Stimulated activated CD4-positive, alpha-beta T cell treated with anti-CD3 and anti-CD28 coated beads, Interleukin-1b, Interleukin-23, amount 100 ng/mL, for 48 hours (primary cell): ENCODE measurements at places on chromosomes 2 and 18.

DNA sequence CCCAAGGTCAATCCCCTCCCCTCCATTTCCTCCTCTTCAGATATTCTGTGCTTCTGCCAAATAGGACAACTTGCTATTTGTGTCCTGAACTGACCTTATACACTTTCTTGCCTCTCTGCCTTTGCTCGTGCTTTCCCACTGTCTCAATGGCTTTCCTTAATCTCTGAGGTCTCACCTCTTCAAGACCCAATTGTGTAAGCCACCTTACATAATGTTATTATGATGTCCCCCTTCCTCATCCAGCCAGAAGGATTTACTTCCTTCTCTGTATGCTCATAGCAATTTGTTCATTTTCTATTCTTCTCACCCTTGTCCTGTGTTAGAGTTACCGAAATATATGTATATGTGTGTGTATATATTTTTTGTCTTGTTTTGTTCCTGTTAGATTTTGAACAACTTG is 26.9 kb upstream of the DARS1 start:
- DNase-seq: no peak

DNA sequence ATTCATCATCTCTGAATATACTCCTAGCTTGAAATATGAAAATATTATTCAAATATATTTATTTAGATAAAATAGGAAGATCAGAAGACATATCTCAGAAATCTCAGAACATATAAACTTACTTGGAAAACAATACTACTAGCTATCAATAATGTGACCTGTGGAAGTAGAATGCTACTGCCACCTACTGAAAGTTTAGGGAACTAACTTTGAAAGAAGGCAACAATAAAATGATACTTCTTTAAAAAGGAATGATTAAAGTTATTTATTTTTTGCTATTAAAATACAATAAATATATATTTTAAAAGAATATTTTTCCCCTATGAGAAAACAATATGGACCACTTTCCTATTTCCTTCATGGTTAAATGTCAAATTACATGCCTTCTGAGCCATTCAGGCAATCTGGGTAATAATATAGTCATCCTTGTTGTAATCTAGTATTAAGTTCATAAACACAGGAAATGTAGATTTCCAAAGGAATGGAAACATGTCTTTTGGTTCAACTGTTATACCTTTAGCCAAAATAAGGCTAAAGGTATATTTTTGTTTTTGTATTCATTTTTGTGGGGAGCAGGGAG is 26.0 kb downstream of the ACADL start:
- DNase-seq: no peak

- no peak for DNase-seq
These were observed 328.7 kb downstream of the SMAD2 start for GRCh38 chr18:47601581-47602272.

DNA sequence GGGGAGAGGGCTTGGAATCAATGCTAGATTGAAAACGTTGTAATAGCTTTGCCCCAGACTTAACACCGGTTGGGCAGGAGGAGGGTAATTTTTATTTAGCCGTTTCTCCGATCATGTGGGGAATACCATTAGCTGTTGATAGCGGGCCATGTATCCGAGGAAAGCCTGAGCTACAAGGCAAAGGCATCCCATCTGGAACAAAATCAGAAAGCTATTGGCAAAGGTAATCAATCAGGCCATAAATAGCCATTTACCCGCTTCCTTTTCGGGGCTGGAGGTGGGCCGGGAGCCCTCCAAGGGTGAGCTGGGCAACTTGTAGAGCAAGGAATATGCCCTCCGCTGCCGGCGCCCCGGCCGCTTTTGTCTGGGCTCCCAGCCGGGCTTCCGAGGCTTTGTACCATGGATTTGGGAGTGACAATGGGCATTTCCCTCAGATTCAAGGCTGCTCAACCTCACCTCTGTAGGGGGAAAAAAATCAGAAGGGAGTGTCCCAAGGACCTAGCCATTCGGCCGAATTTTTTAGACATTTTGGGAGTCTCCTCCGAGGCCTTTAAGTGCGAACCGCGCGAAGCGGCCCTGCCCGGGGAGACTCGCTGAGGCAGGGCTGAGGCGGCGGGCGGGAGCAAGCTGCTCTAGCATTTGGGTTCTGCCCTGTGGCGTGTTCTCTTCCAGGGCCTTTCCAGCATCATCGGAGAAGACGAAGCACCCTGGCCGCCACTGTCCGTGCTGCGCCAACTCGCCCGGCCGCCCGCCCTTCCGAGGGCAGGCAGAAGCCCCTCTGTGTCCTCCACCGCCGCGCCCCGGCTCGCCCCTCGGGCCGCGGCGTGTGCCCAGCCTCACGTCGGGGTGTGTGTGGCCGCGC is 1.1 kb upstream of the HOXD9 start:
- no peak for DNase-seq

DNA sequence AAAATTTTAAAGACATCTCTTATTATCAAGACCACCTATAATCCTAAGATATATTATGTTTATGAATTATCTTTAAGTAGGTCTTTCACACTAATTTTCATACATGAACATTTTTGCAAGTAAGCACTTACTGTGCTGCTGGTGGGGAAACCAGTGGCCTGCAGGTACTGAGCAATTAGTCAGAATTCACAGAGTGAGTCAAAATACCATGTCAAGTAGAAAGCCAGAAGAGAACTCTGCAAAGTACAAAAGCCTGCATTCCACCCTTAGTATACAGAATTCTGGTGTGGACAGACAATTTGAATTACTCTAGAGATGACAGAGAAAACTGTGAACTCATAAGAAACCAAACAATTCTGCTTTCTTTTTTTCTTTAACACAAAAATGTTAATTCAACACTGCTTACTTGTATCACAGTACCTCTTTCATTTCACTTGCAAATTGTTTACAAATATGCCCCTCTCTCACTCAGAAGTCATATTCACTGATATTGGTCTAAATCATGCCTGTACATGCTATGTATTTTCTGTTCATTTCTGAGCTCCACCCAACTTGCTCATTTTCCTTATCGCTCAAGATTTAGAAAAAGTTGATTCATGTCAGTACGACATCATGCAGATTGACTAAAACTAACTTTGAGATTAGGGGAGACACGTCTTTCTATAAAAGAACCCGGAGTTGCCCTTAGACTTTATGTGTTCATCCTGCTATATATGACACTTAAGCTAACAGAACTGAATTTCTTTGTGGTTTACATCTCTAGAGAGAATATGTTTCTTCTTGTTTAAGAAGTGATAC is 182.9 kb downstream of the IKZF2 start:
- peak; percentile 7 for DNase-seq

DNA sequence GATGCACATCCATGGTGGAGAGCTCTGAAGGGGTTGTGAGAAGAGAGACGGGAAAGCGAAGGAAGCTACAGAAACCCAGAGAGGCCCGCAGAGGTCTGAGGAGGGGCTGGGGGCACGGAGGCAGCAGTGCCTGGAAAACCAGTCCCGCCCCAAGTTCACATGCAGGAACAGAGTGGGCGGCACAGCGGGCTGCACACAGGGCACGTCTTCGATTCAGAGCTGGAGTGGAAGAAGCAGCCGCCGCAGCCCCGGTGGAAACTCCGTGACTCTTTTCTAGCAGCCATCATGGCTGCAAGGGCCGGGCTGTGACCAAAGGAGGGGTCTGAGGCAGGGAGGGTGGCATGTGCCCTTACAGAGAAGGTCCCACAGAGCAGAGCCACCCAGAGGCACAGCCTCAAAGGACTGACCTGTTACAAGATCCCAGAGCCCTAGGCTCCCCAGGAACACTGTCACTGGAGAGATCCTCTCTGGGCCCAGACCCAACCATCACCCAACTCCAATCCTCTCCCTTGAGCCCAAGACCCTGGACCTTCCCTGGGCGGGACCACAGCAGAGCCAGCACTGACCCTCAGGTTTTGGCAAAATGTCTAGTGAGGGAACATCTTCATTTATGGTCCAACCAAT is 10.7 kb downstream of the PRKAG3 start:
- no peak for DNase-seq

DNA sequence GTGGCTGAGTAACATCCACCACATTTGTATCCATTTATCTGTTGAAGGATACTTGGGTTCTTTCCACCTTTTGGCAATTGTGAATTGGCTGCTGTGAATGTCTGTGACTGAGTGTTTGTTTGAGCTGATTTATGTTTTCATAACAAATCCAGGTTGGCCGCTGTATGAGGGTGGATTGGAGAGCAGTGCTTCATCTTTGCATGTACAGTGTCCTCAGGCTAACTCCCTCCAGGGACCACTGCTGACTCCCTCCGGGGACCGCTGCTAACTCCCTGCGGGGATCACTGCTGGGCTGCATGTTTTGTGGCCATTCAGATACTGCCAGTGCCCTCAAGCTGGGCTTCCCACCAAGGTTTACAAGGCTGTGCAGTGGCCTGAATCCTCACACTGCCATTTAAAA is 10.2 kb downstream of the BOK start:
- DNase-seq: no peak

DNA sequence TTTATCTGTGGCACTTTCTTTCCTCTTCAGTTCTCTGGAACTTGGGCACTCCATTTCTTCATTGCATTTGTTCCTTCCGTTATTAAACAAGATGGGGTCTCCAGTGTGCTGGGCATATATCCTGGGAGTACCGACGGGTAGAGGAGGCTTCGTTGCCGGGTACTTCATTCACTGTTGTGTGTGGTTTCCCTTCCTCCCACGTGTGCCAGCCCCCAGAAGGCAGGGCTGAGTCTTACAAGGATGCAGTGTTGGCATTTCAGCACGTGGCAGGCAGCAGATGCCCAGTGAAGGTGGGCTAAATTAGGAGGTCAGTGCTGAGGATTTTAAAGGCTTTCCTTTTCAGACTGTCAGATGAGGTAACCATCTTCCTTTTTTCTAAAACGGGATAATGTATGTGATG is 58.6 kb downstream of the MGAT5 start:
- DNase-seq: no peak

DNA sequence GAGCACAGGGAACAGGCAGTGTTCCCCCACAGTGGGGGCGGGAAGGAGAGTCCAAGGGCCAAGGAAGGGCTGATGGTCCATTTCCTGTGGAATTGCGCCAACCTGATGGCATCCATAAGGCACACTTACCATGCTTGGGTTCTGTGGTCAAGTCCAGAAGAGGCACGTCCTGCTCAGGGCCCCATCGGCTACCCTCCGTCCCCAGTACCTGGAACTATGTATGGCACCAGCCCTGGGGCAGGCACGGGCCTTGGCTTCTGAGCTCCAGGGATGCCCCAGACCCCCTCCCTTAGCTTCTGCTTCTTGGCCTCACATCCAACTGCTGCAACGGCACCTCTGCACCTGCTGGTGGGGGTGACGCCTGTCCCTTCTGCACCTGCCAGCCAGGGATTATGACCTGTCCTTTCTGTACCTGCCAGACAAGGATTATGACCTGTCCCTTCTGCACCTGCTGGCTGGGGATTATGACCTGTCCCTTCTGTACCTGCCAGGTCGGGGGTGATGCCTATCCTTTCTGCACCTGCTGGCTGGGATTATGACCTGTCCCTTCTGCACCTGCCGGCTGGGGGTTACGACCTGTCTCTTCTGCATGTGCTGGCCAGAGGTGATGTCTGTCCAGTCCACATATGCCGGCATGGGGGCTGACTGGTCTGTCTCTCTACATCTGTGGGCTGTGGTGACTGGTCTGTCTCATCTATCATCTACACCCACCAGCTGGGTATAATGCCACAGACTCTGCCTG is 45.4 kb upstream of the SNTG2 start:
- DNase-seq: no peak

DNA sequence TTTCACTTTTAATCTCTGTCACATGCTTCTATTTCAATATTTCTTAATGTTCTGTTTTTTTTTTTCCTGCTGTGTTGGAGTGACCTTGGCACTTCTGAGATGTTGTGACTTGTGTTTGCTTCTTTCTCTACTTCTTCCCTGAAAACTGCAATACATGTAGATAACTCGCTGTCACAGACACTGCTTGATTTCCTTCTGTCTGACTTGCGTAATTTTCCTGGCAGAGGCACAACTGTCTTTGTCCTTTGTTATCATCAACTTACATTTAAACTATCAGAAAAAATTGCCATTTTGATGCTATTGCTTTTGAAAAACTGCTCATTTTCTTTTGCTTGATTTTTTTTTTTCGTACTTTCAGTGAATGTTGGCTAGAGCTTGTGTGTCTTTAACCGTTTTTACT is 69.0 kb downstream of the BABAM2 start:
- no peak for DNase-seq

GRCh38 chr2:50769406-50770181 is 262.3 kb downstream of the NRXN1 start:
- DNase-seq: no peak

- no peak for DNase-seq
These were observed 1289.2 kb downstream of the DSC3 start for GRCh38 chr18:29753379-29753778.
